ENCODE measurements at places on chromosomes 1 and 21. TPM values are rescaled to one million over a fixed set of nuclear protein-coding genes. Genes with fewer than 3 reads are reported as not detected.

DNA sequence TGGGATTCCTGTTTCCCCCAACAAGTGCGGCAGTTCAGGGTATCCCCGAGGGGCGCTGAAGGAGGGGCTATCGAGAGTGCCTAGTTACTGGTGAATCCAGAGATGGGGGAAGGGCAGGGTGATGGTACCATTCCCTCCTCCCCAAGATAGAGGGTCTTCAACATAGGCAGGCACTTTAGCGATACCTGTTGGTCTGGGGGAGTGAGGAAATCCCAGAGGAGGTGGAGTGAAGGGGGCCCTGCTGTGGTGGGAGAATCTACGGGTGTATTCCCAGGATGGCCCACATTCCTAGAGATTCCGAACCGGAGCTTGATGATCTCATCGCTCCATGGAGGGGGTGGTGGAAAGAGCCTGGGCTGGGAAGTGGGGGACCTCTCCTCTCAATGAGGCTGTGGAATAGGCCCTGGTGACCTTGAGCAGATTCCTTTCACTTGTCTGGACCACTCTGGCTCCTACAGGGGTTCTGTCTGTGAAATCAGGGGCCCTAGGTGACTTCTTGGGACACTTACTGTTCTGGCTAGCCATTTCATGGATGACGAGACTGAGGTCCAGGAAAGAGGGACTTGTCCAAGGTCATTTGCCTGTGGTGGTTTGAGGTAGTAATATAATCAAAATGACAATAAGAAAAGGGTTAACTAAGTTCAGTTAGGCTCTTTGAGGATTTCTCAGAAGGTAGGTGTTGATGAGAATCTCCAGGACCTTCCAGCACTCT, 52.7 kb upstream of the SYNC start:
- peak overlapping the region; percentile 99 for H3K27ac ChIP-seq
- H3K27me3 ChIP-seq = no peaks in the 10 kb centered on the region
- no peaks in the 10 kb centered on the region for H3K36me3 ChIP-seq

GRCh38 chr1:92365378-92366039, 66.7 kb downstream of the RPAP2 start:
- H3K27ac ChIP-seq = no peak overlapping the region
- DNase-seq = no peak
- no peak overlapping the region for H3K4me3 ChIP-seq

DNA sequence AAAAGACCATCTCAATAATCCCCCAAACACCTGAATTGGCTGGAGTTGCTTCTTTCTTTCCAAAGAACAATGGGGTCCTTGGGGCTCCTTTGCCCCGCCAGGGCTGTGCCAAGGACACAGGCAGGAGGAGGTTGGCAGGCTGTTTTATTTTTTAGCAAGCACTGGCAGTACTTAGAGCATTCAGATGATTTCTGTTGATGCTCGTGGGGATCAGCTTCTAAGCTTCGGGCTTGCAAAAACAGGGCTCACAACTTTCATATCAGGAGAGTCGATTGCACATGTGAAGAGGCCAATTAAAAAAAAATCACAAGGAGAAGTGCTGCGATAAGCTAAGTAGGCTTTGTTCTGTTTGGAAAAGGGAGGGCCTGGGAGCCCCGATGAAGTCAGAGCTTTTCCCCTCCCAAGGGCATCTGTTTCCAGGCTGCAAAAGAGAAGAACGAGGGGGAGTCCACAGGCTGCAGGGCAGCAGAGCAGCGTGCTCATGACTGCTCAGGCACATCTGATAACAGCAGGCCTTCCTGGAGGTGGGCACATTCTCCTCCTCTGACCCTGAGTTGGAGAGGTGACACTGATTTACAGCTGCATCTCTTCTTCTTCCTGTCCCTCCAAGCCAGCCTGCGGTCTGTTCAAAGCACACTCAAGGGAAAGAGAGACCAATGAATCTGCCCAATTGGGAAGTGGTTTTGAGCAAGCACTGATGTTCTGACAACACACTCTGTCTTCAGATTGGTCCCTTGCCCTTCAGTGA, 27.3 kb upstream of the BCAR3 start:
- H3K4me3 ChIP-seq = no peak overlapping the region
- no peak for DNase-seq
- H3K27ac ChIP-seq = no peak overlapping the region
- peaks cover 8% of the 10 kb centered on the region for H3K4me1 ChIP-seq

DNA sequence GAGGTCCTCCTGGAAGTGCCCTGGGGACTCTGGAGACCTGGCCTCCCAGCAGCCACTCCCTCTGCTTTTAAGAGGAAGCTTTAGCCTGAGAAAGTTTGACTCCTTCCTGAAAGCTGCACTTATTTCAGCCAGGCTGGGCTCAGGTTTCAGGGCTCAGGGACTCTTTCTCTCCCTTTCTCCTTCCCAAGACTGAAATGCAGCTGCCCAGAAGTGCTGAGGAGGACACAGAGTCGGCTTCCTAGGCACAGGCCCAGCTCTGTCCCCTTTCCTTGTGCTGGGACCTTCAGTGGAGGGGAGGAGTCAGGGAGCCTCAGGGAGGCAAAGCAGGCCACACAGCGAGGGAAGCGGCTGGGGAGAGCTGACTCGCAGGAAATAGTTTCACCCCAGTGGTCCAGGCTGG, 137.3 kb downstream of the NAV1 start:
- H3K4me1 ChIP-seq = peaks cover 54% of the 10 kb centered on the region
- H3K36me3 ChIP-seq = no peaks in the 10 kb centered on the region
- no peaks in the 10 kb centered on the region for H3K27me3 ChIP-seq
- H3K27ac ChIP-seq = peak overlapping the region; percentile 90

DNA sequence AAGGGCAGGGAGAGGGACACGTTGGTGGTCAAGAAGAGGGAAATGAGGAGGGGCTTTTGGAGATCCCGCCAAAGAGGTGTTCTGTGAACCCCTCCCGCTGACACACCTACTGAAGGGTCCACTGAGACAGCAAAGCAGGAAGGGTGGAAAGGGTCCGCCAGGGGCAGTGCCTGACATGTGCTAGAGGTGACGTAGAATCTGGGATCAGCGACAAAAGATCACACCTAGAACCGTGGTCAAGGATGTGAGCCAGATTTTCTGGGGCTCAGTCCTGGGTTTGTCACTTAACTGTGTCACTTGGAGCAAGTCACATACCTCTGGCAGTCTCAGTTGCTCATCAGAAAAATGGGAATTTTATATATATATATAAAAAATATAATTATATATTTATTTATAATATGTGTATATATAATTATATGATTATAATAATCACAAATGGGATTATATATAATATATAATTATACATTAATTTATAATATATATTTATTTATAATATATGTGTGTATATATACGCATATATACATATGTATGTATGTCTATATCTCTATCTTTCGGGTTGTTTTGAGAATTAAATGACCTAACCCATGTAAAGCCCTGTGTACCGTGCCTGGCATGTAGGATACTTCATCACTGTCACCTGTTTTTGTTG, 35.0 kb upstream of the ATP5PO start:
- no peak overlapping the region for H3K4me3 ChIP-seq
- H3K36me3 ChIP-seq = no peaks in the 10 kb centered on the region
- no peaks in the 10 kb centered on the region for H3K27me3 ChIP-seq
- H3K27ac ChIP-seq = no peak overlapping the region
- peaks cover 26% of the 10 kb centered on the region for H3K4me1 ChIP-seq

- no peak for DNase-seq
- no peaks in the 10 kb centered on the region for H3K27me3 ChIP-seq
- H3K4me3 ChIP-seq = no peak overlapping the region
- H3K27ac ChIP-seq = no peak overlapping the region
- H3K4me1 ChIP-seq = no peaks in the 10 kb centered on the region
These were observed 368.3 kb upstream of the OLFM3 start for GRCh38 chr1:102365071-102365470.

- H3K27me3 ChIP-seq = no peaks in the 10 kb centered on the region
- H3K27ac ChIP-seq = no peak overlapping the region
- peak; percentile 51 for DNase-seq
- H3K4me1 ChIP-seq = peaks cover 25% of the 10 kb centered on the region
- no peaks in the 10 kb centered on the region for H3K36me3 ChIP-seq
These were observed 1.5 kb downstream of the HIPK1 start for GRCh38 chr1:113930499-113931161.

The IGSF3 gene
- polyA plus RNA-seq = 7.3 TPM

The ALDH9A1 gene
- 50.6 TPM for polyA plus RNA-seq

The NTNG1 gene
- 7.2 TPM for polyA plus RNA-seq

The SPRR1B gene
- not detected for polyA plus RNA-seq

Measured in GM23338 (cell line).